ENCODE measurements at places on chromosomes 4 and X.

DNA sequence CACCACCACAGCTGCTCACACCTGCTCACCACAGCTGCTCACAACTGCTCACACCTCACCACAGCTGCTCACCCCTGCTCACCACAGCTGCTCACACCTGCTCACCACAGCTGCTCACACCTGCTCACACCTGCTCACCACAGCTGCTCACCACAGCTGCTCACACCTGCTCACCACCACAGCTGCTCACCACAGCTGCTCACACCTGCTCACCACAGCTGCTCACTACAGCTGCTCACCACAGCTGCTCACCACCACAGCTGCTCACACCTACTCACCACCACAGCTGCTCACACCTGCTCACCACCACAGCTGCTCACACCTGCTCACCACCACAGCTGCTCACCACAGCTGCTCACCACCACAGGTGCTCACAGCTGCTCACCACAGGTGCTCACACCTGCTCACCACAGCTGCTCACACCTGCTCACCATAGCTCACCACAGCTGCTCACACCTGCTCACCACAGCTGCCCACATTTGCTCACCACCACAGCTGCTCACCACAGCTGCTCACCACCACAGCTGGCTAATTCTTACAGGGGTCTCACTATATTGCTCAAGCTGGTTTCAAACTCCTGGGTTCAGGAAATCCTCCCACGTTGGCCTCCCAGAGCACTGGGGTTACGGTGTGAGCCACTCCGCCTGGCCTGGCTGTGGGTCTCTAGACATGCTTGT is 30.4 kb upstream of the CPLX1 start:
- no peak for DNase-seq

GRCh38 chr4:74205046-74205445 is 47.1 kb downstream of the MTHFD2L start:
- DNase-seq, result no peak

- no peak for DNase-seq
These were observed 2.6 kb downstream of the FLNA start for GRCh38 chrX:154371789-154372300.

GRCh38 chr4:185597532-185598188 is 62.4 kb upstream of the PDLIM3 start:
- peak; percentile 51 for DNase-seq

GRCh38 chrX:9642270-9642995 is 123.2 kb downstream of the GPR143 start:
- no peak for DNase-seq

Measured in effector CD4-positive, alpha-beta T cell (primary cell).